ENCODE measurements at places on chromosomes 5 and 9. TPM values are rescaled to one million over a fixed set of nuclear protein-coding genes. Genes with fewer than 3 reads are reported as not detected.
A peak's percentile ranks its signal among the peaks of the same experiment; 100 is the strongest.

DNA sequence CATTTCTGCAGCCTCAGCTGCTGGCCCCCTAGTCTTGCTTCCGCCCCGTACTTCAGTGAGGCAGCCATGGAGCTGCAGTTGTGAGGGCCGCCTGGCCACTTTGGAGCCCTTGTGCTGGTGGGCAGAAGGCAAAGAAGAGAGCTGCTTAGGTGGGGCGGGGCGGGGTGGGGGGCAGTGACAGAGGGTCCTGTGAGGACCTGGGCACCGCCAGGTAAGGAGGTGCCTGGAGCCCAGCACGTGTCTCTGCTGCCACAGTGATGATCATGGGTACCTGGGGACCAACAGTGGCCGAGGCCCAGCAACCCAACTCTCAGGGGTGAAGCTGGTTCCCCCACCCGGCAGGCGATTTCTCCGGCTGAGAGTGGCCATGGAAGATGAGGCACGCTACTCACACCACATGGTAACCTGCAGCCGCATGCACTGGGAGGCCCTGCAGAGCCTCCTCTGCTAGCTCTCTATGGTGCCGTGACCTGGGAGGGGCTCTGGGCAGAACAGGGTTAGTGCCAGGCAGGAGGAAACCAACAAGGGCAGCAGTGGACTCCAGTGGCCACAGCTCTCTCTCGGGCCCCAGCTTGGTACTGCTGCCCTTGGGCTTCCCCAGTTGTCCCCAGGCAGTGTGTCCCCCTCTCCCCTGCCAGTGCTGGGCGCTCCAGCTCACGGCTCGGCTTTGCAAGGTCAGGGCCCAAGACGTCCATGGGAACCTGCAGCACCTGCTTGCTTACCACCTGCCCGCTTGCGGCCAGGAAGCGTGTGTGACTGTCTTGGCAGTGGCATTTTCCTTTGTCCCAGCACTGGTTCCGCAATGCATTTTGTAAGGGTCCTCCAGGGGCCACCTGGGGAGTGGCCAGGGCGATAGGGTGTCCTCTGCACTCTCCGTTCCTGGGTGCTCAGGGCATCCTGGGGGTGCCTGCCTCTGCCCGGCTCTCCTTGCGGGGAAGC is 24.0 kb downstream of the NDUFS6 start:
- DNase-seq, result no peak

GRCh38 chr5:171899792-171900191 is 106.6 kb downstream of the FBXW11 start:
- no peak for DNase-seq

DNA sequence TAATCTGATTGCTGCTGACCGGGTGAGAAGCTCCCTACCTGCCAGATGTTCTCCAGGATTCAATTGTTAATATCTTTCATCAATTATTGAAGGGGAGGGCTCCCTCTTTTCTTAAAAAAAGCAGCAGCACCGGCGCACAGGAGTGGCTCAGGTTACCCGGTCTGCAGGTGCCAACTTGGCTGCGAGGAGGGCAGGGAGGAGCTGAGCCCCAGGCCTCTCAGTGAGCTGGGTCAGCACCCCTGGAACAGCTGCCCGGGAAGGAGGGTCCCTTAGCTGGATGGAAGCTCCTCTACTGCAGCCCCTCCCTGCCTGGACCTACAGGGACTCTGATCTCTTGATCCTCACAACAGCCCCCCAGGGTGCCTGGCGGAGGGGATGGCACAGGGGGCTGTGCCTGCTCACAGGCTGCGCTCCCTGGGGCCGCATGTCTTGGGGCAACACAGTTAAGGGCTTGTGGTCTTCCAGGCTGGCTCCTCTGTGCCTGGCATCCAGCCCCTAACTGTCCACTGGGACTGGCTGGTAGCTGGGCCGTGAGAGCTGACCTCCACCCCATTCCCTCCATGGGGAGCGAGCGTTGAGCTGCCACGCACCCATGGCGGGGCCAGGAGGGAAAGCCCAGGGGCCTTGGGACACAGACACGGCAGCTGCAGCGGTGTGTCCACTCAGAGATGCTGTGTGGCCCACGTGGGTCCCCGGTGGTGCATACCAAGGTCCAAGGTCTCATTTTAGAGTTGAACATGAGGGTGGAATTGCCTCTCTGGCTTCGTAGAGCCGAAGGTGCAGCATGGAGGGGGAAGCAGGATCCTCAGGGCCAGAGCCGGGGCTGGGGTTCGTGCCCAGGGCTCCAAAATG is 28.6 kb upstream of the TMEM250 start:
- no peak for DNase-seq

DNA sequence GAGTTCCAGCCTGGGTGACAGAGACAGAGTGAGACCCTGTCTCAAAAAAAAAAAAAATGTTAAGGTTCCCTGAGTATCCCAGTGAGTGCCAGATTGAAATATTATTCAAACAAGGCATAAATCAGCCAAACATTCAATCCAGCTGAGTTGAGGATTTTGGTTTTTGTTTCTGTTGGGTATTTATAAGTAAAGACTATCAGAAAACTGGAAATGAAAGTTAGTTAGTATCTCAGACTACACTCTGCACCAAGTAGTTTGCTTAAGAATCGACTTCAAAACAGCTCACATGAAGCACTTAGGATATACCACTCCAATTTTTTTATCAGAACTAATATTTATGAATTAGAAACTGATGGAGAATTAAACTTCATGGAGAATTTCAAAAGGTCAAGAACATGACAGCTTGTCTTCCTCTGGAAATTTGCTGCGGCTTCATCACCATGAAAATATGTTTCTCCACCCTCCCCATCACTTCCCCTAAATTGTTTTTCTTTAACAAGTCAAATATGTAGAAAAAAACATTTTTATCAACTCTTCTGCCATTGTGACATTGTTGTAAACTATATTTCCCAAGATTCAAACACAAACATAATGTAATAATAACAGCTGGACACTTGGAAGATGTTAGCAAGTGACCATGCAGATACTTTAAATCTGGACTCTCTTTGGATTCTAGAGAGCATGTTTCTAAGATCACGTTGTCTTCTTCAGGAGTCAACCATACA is 110.0 kb upstream of the PTGER4 start:
- DNase-seq, result no peak

- DNase-seq, result no peak
Measured at GRCh38 chr9:19127871-19128500, 694 bp upstream of the PLIN2 start.

DNA sequence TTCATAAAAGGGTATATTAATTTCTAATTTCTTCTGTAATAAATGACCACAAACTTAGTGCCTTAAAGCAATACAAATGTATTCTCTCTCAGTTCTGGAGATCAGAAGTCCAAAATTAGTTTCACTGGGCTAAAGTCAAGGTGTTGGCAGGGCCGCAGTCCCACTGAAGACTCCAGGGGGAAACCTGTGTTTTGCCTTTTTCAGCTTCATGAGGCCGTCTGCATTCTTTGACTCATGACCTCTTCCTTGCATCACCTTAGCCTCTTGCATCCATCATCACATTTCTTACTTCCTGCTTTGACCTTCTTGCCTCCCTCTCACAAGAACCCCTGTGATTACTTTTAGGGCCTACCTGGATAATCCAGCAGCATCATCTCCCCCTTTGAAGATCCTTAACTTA is 42.0 kb upstream of the ALDH1B1 start:
- DNase-seq, result no peak

GRCh38 chr5:116358911-116359418 is 215.7 kb downstream of the SEMA6A start:
- DNase-seq, result no peak

GRCh38 chr5:39177631-39177964 is 41.8 kb downstream of the FYB1 start:
- no peak for DNase-seq

DNA sequence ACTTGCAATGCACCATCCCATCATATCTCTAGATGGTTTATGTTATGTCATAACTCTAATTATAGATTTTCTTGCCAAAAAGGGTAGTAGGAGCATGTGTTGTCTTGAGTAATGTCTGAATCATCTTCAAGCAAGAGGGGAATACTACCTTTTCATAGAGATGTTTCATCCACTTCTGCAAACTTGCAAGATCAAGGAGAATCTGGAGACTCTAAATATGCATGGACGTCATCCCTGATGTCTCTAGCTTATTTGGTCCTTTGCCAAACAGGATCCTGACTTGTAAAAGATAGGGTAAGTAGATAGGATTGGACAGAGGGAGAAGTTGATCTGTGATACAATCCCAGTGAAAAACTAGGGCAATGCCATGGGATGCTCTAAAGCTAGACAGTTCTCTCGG is 246.5 kb downstream of the DMRTA1 start:
- DNase-seq, result no peak

GRCh38 chr5:16043349-16043965 is 136.1 kb downstream of the MARCHF11 start:
- no peak for DNase-seq

DNA sequence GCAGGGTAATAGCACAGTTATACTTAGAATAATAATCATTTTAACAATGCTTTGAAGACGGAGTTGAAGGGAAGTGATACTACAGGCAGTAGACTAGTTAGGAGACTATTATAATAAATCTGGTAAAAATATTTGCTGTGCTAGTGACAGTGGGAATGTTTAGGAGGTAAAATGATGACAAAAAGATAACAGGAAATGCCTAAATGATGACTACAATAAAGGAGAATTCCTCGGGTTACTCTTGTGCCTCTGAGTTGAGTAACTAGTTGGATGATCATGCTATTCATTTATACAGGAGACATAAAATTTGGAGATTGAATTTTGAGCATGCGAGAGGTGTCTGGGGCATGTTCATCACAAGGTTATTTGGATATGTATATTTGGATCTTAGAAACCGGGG is 32.2 kb upstream of the PAM start:
- peak; percentile 85 for DNase-seq

DNA sequence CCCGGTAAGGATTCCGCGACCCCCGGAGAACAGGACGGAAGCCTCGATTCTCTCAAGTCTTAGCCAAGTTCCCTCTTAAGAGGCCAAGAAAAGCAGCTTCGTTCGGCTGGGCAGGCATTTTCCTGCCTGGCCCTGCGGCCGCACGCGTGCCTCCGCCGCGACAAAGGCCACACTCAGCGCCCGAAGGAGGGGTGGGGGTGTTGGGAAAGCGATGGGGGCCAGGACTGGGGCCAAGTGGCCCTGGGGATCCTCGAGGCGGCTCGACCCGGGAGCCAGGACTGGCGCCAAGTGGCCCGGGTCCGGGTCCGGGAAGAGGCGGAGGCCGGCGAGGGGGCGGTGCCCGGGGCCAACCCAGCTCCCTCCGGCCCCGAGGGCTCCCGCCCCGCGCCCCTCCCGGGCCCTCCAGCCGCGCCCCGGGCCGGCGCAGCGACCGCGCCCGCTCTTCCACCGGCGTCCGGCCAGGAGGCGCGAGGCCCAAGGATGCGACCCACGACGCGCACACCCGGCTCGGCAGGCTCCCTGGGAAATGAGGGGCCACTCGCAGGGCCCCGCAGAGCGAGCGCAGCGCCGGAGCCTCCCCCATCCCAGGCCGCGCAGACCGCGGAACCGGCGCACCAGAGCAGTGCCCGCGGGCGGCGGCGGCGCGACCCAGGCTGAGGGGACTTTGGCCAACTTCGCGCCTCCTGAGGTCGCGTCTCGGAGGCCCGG is 756 bp downstream of the VAV2 start:
- no peak for DNase-seq

- no peak for DNase-seq
Measured at GRCh38 chr9:98606730-98607129, 102.0 kb downstream of the GABBR2 start.

GRCh38 chr9:113584428-113585084 is 121.0 kb downstream of the RGS3 start:
- no peak for DNase-seq

- DNase-seq, result no peak
Measured at GRCh38 chr9:76153902-76154629, 240.2 kb downstream of the RFK start.

- DNase-seq, result no peak
Measured at GRCh38 chr9:127154003-127154389, 31.6 kb upstream of the ANGPTL2 start.

The CDHR2 gene
- total RNA-seq, result 0.12 TPM

The MAP1B gene
- 137 TPM for total RNA-seq

The ICE1 gene
- total RNA-seq, result 29.2 TPM

The SPATA31A1 gene
- total RNA-seq, result not detected

The PDE6A gene
- 0.41 TPM for total RNA-seq

The MUSK gene
- not detected for total RNA-seq

The SLC1A3 gene
- not detected for total RNA-seq

The OGN gene
- total RNA-seq, result not detected

The STPG3 gene
- not detected for total RNA-seq

The SH2D3C gene
- total RNA-seq, result 1.7 TPM

The F2RL2 gene
- 0.59 TPM for total RNA-seq

The MLANA gene
- total RNA-seq, result not detected

The FOXD4L6 gene
- total RNA-seq, result not detected

The KLF4 gene
- total RNA-seq, result 5.4 TPM
